ENCODE measurements at places on chromosomes 1 and 21.
A peak's percentile ranks its signal among the peaks of the same experiment; 100 is the strongest.

DNA sequence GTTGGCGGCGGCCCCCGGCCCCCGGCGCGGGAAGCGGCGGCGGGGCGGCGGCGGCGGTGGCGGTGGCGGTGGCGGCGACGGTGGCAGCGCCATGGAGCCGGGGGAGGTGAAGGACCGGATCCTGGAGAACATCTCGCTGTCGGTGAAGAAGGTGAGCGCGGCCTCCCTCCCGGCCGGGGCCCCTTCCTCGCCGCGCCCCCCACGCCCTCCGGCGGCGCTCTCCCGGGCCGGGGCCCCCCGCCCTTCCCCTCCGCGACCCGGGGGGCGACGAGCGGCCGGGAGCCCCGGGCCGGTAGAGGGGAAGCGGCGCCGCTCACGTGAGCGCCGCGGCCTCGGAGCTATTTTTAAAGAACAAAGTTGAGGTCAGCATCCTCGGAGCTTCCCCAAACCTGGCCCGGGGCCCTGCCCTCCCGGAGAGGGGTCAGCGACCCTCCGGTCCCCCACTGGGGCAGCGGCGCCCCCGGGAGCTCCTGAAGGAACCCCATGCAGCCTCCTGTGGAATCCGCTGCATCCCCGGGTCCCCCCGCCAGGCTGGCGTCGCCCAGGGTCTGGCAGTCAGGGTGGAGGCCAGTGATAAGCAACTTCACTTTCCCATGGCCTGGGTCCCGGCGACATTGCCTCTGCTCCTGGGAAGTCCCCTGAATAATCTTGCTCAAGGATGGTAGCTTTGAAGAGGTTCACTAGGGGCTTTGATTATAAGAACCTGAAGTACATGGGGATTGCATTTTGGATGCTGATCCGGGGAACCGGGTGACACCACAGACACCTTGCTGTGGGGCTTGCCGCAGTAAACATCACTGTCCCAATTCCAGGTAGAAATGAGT lies 560 bp downstream of the PLEKHM2 start:
- peak; percentile 17 for DNase-seq

DNA sequence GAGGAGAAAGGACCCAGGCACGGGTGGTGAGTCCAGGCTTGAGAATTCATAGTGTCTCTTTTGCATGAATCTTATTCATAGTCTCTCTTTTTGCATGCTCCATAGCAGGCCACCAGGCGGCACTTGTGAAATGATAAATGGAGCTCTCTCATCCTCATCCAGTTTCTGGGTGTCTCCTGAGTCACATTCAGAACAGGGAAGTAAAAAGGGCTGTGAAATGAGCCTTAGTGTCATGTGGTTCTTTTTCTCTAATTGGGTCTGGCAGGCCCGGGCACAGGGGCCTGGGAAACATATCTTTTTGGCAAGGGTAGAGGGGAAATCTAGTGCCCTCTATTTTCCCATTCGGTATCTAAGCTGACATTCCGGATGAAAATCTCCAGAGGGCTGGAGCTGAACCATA lies 19.1 kb upstream of the NCF2 start:
- no peak for DNase-seq

DNA sequence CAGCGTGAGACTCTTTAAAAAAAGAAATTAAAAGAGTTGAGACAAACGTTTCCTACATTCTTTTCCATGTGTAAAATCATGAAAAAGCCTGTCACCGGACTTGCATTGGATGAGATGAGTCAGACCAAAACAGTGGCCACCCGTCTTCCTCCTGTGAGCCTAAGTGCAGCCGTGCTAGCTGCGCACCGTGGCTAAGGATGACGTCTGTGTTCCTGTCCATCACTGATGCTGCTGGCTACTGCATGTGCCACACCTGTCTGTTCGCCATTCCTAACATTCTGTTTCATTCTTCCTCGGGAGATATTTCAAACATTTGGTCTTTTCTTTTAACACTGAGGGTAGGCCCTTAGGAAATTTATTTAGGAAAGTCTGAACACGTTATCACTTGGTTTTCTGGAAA lies 31.2 kb downstream of the IFNAR1 start:
- DNase-seq, result no peak

GRCh38 chr1:1796466-1796865 lies 18.2 kb upstream of the NADK start:
- no peak for DNase-seq

DNA sequence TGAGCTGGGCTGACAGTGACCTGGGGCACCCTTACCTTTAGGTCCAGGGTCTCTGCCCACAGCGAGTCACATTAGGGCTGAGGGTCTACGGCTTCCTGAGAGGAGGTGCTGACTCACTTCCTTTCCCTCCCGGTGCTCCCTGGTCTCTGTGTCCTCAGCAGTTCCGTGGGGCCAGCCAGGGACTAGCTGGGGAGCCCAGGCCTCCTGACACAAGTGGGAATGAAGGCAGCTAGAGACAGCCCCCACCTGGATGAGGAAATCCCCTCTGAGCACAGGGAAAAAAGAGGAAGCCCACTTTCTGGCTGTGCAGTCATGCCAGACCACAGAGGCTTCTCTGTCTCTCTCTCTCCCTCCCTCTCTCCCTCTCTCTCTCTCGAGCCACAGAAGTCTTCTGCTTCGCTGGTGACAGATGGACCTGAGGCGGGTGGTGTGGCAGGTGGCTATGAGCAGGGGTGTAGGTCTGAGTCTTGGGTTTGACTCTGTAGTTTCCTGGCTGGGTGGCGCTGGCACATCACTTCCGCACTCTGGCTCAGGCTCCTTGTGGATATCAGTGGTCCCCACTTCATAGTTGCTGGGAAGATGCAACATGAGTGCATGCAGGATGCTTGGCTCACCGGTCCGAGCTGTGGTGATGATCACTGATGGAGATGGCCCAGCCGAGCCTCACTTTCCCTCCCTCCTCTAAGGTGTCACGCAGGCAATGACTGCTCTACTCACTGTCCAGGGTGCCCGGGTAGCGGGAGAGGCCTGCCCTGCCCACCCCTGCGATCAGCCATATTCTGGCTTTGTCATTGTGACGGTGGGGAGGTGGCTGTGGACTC lies 3.5 kb downstream of the SLC66A1 start:
- no peak for DNase-seq

DNA sequence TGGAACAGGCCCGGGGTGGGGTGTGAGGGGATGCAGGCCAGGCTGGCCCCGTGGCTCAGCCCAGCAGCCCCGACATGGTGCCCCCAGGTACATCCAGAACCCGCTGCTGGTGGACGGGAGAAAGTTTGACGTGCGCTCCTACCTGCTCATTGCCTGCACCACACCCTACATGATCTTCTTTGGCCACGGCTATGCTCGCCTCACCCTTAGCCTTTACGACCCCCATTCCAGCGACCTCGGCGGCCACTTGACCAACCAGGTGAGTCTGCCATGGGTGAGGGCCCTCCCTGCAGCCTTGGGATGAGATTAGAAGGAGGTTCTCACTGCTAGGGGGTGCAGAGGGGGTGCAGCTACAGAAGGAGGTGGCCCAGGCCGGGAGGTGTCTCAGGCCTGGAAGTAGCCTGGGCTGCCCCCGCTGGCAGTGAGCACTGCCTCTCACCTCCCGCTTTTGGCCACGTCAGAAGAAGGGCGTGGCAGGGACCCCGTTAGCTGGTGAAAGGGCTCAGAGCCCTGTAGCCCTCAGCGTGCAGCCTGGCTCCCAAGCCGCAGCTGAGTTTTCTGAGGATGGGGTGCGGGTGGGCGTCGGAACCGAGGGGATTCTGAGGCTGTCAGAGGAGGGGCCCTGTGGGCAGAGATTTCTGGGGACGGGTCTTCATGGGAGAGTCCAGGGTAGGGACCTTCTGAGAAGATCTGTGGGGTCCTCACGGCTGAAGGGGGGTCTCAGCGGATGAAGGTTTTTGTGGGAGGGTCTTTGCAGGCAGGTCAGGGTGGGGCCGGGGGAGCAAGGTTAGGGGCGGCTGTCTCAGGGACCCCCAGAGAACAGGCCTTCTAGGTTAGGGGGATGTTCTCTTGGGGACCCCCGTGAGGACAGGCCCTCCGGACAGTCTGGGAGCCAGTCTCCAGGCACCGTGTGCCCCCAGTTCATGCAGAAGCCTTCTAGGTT lies 10.4 kb downstream of the TTLL10 start:
- no peak for DNase-seq

GRCh38 chr1:158793604-158794003 lies 12.6 kb upstream of the OR6N2 start:
- no peak for DNase-seq

- DNase-seq, result no peak
Measured at GRCh38 chr1:109239409-109240068, 9.8 kb upstream of the CELSR2 start.

DNA sequence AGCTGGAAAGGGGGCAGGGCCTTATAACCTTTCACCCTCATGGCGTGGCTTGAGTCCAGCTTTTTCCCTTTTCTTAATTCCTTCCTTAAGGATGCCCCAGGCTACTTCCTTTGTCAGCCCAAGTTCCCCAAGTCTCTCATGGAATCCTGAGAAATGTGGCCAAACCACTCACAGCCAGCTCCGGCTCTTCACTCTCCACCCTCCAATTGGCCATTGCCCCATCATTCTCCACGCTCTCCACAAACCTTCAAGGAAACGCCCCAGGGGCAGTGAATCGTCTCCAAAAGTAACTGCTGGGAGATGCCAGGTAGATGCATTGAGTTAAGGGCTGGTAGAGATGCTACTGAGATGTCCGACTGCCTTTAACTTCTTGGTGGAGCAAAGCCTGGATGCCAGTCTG lies 113.5 kb upstream of the CD34 start:
- DNase-seq, result no peak

- no peak for DNase-seq
Measured at GRCh38 chr1:163737261-163737660, 415.5 kb downstream of the NUF2 start.

- DNase-seq, result no peak
Measured at GRCh38 chr1:157596384-157596783, 1.5 kb downstream of the FCRL4 start.

DNA sequence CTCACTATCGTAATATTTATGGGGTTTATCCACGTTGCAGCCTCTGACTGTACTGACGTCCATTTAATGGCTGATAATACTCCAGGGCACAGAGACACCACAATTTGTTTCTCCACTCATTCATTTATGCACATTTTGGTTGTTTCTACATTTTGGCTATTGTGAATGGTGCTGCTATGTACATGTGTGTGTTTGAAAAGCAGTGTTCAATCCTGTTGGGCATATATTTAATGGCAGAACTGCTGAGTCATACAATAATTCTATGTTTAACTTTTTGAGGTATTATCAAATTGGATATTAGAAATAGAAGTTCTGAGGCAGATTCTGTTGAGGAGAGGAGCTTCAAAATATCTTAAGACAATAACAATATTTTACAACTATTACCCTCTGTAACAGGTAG lies 39.0 kb upstream of the NADK start:
- no peak for DNase-seq

- no peak for DNase-seq
Measured at GRCh38 chr1:236016083-236016482, 48.8 kb downstream of the NID1 start.

DNA sequence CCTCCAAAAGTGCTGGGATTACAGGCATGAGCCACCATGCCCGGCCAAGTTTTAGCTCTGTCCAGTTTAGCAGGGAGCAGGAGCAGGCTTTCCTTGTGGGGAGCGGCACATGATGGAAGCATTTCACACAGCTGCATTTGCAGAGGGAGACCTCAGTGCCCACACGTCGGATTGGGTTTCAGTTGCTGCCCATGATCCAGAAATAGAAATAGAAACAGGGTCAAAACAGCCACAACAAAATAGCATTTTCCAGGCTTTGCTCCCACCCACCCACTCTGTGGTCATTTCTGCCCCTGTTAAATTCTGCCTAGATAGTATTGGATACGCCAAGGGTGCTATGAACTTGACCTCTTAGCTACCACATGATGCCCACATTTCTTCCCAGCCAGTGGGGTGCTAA lies 128.4 kb downstream of the CNIH3 start:
- DNase-seq, result no peak

GRCh38 chr1:108742253-108742652 lies 4.2 kb upstream of the STXBP3 start:
- DNase-seq, result no peak

DNA sequence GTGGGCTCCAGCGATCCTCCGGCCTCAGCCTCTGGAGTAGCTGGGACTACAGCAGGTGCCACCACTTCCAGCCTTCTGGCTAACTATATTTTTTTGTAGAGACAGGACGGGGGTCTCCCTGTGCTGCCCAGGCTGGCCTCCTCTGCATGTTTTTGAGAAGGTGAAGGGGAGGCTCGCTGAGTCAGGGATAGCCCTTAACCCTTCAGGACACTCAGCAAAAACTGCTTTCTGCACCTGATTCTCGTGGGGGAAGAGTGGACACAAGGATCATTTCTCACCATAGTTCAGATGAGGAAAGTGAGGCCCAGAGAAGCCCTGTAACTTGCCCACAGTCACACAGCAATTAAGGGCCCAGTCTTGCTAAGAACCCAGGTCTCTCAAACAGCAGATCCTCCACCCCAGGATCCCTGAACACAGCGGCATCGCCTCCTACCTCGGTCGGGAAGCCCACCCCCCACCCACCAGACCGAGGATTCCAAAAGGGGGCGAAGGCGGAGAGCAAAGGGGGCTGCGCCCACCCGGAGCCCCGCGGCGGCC lies 1.3 kb downstream of the FGR start:
- DNase-seq, result no peak

- no peak for DNase-seq
Measured at GRCh38 chr1:197807216-197807615, 31.9 kb upstream of the DENND1B start.

DNA sequence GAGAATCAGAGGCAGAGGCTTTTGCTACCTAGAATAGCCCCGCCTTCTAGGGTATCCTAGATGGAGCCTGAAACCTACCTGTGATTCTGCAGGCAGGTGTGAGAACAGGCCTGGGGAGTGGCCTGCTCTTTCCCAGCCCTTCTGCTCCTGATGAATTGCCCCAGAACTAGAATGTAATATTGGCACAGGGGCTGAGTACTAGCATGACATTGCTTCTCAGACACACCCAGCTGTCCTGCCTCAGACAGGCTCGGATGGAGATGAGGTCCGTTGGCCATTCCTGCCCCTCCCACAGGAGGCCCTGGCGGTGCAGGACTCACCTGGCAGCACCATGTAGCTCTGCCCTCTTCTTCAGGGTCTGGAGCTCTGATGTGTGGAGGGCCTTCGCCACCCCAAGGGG lies 237.6 kb downstream of the GRIK3 start:
- DNase-seq, result no peak

DNA sequence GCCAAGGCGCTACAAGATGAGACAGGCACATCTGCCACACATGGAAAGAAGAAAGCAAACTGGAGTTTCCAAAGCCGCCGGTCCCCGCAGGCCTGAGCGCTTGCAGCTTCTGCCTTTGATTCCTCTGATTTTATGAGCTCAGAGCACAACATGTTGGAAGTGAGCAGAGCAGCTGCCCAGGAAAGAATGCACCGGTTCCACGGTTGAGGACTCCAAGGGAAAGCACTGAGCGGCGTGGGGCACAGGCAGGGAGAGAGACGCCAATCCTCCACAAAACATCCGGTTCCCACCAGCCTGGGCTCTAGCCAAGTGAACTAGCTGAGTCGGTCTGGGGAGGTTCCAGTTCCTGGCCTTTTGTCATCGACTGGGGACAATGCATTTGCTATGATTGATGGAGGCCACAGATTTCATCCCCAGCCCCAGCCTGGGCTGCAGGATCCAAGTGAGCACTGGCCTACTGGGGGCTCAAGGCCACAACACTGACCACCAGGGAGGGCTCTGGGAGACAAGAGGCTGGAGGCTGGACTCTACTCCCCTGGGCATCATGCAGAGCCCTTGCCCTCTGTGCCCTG lies 253.1 kb upstream of the IRF2BP2 start:
- no peak for DNase-seq

- no peak for DNase-seq
Measured at GRCh38 chr21:25456672-25457071, 150.6 kb downstream of the MRPL39 start.
